NCI-H748 treated with DMSO at 0.1 percent for 48 hours (cell line): ENCODE measurements at places on chromosomes 12 and 14.

- DNase-seq = no peak
Measured at GRCh38 chr12:130873106-130873795, 1.4 kb downstream of the RAN start.

DNA sequence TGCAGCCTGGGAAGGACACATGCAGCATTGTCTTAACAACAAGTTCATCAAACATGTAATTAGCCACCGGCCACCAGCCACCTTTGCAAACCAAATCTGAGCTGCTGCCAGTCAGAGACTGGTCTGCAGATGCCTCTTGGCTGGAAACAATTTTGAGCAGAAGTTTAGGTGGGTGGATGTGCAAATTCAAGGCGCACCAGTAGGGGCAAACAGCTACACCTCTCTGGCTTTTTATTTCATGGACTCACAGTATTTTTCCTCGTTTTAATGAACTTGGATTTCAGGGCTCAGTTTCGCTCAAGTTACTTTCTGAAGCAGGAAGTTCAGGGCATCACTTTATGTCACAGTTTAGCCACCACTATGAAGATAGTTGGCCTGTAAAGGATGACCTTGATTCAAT, 94.3 kb downstream of the OTX2 start:
- DNase-seq = no peak

DNA sequence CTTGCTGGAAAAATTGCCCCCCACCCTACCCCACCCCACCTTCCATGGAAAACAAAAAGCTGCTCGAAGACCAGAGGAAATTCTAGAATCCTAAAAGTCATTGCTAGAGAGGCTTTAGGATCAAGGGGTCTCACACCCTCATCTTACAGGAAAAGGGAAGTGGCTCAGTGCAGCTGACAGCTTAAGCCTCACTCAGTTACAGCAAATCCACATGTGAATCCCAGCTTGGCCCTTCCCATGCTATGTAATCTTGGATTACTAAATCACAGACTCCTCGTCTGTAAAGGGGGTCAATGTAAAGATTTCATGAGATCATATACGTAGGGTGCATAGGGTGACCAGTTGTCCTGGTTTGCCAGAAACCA, 25.9 kb downstream of the CMKLR1 start:
- no peak for DNase-seq

DNA sequence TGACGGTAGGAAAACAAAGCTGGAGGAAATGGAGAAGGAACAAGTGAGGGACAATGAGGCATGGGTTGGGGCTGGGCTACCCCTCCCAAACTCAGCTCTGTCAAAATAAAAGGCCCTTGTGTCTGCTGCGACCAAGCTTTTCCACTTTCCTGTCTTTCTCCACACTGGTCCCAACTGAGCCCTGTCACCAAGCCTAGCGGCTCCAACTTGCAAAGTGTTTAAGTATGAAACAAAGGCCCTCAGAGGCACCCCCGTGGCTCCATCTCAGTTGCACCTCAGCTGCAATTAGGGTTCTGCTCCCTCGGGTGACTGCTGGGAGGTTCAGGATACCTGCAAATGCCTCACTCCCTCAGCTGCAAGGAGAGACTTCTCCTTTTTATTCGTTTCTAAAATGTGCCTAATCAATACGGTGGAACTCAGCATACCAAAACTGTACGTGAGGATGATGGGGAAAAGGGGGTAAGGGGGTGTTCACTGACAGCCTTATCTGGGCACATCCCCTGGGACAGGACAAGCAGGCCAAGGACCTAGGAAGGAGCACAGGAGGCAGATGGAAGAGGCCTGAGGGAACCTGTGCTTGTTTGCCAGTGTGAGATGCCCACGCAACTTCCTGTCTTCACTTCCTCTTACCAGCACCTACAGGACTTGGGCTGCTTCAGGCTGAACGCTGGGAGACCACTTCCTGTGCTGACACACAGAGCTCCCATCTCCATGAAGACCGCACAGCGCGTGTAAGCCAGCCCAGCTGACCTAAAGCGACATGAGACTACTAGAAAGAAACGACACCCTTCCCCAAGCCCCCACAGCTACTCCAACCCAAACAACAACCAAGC, 8.9 kb downstream of the VAMP1 start:
- DNase-seq = no peak

DNA sequence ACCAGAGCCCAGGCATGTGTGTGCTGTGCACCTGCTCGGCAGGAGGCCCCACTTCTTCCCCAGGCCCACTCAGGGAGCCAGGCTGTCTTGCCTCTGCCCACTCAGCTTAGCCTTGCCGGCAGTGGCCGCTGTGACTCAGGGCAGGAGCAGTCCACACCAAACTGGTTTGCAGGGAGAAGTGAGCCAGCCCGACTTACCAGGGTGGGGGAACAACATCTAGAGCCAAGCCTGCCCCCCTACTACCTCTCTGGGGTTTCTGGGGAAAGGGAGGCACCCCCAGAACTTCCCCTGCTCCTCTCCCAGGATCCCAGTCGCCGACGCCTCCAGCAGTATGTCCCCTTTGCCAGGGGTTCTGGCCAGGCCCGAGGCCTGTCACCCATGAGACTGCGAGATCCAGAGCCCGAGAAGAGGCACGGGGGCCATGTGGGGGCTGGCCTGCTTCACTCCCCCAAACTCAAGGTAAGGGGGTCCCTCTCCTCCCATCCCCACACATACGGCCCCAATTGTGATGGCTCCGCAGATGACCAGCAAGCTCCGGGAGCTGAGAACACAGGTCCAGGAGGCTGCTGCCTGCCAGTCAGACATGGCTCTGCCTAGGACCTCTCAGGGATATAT, 3.0 kb downstream of the PLEKHG6 start:
- DNase-seq = no peak

DNA sequence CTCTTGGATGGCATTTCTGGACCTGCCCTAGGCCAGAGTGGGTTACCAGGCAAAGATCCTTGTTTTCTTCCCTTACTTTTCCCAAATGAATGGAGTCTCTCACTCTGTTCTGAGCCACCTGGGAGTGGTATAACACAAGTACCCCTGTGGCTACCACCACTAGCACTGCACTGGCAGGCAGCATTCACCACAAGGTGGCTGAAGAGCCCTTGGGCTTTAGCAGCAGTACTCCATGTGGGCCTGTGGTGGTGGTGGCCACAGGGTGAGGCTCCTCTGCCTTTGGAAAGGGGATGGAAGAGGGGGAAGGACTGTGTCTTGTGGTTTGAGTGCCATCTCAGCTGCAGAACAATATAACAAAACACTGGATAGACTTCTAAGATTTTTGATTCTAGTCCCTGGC, 38.1 kb upstream of the LMNTD1 start:
- no peak for DNase-seq

DNA sequence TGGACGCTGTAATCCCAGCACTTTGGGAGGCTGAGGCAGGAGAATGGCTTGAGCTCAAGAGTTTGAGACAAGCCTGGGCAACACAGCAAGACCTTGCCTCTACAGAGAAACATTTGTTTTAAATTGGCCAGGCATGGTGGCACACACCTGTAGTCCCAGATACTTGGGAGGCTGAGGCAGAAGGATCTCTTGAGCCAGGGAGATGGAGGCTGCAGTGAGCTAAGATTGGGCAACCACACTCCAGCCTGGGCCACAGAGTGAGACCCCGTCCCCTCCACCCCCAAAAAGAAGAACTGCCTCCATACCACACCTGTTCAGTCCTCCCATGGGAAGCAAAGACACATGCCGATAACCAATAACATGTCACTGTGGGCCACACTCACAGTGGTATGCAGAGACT, 19.2 kb downstream of the CCDC85C start:
- DNase-seq = no peak

GRCh38 chr14:92563359-92563758, 49.8 kb downstream of the RIN3 start:
- DNase-seq = no peak

DNA sequence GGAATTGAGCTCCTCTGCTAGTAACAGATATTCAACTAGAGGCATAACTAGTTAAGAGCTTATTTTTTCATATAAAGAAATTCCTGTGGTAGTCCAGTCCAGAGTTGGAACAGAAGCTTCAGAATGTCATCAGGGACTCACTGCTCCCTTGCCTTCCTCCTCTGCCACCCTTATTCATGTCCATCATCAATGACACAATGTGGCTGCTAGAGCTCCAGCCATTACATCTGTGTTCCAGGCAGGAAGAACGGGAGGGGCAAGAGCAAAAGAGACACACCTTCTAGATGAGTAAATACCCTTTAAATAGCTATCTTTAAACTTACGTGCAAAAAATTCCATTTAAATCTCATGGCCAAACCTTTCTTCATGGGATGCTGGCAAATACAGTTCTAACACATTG, 47.3 kb upstream of the HMGA2 start:
- DNase-seq = no peak

DNA sequence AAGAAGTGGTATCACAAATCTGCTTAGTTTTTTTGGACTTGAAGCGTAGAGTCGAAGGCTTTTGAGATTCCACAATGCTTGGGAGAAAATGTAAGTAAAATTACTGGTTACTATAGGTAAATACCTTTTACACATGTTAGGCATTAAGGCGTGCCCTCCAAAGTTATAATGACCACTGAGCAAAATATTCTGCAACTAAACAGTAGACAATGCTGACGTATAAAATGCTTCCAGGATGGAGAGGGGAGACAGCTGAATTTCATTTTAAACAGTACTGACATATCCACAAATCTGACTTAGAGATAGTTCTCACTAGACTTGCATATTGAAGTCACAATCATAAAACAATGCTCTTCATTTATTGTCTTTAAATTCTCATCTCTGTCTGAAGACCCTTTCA, 144.5 kb upstream of the DCN start:
- DNase-seq = no peak

DNA sequence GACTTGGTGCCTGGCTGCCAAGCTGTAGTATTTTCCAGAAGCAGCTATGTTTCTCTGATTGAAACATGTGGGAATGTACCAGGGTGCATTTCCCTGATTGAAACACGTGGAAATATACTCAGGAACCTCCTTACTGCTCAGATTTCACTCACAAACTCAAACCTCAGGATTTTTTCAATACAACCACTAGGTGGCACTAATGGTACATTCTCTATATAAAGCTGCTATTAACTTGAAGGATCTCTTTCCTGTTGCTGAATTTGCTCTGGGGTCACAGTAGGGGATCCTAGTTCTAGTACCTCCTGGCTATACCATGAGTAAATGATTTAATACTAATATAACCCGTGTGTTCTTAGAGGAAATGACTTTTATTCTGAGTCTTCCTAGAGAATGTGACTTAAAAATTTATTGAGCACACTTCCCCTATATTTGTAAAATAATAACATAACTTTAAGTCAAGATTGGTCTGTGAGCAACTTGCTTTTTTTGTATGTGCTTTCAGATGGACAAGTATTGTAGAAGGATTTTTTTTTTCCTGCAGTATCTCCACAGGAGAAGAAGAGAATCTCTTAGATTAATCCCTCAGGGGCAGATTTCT, 173.8 kb upstream of the MIS18BP1 start:
- peak; percentile 65 for DNase-seq

DNA sequence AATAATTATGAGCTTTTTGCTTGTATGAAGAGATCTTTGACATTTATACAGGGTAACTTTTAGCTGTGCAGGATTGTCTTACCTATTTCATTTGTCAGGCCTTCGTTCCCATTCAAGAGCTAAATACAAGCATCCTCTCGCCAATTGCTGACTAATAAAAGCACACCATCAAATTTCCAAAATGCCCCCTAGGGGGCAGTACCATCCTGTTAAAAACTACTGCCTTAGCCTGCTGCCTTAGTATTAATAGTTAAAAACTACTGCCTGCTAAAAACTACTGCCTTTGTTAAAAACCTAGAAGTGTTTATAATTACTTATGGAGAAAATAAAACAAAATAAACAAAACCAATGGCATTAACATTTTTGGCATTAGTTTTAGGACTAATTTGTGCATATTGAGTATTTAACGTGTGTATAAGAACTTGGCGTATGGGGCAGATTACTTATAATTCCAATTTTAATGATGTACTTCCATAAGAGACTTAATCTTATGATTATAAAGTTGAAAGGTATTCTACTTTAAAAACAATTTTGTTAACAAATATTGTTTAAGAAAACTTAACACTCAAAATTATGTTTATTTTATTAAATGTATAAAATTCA, 3.0 kb upstream of the IFI27L2 start:
- DNase-seq = peak; percentile 86

- DNase-seq = no peak
Measured at GRCh38 chr12:119113496-119113986, 65.2 kb upstream of the HSPB8 start.

DNA sequence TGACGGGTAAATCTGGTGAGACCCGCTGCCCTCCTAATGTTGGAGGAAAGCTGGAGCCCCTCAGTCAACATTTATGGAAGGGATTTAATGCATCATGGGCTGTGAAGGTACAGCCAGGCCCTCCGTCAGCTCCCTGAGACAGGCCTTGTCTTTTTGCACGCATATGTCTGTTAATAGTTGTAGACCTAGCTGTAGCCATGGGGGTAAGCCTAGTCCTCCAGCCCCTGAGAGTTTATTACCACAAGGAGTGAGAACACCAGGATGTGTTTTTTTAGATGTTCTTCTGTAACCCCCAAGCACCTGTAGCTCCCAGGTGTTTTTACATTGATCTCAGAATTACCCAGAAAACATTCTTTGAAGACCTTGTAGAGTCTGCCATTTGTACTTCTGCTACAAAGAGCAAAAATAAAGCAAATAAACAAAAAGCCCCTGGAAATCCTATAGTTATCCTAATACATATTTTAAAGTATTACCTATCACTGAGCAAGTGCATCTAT, 25.5 kb downstream of the ETV6 start:
- DNase-seq = no peak

DNA sequence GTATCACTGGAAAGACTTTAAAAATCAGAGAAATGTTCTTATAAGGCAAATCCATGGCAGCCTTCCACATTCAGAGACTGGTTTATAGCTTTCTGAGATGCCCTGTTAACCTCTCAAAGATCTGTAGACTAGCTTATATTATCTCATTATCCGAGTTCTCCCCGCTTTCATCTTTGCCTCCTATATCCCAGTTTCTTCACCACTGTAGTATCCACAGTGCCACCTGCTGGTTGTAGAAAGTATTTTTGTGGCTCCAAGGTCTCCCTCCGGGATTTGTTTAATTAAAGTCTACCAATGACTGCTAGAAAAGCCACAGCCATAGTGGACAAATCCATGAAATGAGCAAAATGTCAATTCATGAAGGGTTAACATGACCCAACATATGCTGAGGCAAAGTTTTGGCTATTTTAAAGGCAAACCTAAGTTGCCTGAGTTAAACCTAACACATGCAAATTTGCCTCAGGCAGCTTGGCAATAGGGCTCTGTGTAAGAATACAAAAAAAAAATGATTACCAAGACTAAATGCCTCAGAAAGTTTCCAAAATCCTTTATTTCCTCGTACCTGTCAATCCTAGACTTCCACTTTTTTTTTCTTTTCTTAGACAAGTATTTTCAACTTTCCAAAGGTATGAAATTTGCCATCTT, 218.8 kb upstream of the BMP4 start:
- peak; percentile 69 for DNase-seq
